ENCODE measurements at places on chromosomes 3 and 15.

DNA sequence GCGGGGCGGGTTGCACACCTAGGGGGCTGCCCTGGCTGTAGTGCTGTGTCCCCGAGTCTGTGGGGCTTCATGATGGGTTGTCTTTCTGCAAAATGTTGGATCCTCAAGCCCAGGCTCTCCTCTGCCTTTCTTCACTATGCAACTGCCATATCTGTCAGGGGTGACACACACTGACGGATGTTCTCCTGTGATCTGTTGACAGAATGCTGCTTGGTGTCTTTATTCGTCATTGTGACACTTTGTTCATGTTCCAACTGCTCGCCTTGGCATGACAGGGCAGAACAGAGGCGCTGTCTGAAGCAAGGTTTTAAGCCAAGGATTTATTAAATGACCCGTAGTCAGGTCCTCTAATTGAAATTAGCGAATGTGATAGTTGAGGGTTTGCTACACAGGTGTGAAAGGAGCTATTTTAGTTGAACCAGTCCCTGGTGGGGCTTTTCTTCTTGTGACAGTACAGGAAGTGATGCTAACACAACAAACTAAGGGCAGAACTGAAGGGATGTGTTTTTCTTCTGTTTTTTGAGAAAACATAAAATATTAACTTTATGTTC, 173.4 kb downstream of the MCTP2 start:
- no peak for DNase-seq

- DNase-seq = no peak
Observed at GRCh38 chr15:66040211-66040892, 171.1 kb downstream of the RAB11A start.

GRCh38 chr3:66377800-66378199, 123.0 kb downstream of the LRIG1 start:
- no peak for DNase-seq

- no peak for DNase-seq
Observed at GRCh38 chr3:102761766-102762165, 327.0 kb downstream of the ZPLD1 start.

DNA sequence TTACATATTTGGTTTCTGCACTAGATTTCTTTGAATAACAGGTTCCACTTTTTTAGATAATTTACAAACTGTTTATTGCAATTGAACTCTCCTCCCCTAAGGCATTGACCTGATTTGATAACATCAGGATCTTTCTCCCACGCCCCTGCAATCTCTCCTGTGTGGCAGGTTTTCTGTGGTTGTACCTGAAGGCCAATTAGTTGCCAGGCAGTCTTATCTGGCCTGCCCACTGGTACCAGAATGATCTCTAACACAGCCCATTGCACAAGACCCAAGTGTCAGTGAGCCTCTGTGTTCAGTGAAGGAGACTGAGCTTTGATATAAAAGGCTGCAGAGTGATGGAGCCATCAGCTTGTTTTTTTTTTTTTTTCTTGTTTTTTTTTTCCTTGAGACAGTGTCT, 3.3 kb downstream of the ACAD9 start:
- DNase-seq = no peak

- no peak for DNase-seq
Observed at GRCh38 chr15:41578736-41579383, 19.8 kb downstream of the TYRO3 start.

DNA sequence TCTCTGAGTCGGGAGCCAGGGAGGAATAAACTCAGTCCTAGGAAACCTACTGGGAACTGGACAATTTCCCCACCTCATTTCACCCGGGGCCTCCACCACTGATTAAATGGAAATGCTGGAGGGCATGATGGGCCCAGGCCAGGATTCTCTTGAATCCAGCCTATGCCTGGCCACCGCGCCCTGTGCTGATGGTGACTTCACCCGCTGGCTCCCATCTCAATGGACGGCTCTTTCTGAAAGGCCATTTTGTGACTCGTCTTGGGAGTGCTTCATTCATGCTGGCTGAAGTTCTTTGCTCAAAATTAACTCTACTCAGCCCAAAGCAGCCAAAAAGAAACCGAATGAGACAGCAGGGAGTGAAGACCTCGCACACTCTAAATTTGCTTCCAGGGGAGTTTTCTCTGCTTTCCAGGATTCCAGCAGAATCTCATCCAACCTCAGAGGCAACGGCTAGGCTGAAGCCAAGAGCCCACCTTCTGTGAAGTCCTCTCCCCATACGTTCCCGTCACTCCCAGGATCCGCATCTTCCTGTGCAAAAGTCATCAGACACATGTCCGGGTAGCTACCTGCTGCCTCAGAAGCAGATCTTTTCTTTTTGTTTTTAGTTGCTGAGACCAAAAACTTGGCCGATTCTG, 266.0 kb upstream of the ICE2 start:
- DNase-seq = no peak

DNA sequence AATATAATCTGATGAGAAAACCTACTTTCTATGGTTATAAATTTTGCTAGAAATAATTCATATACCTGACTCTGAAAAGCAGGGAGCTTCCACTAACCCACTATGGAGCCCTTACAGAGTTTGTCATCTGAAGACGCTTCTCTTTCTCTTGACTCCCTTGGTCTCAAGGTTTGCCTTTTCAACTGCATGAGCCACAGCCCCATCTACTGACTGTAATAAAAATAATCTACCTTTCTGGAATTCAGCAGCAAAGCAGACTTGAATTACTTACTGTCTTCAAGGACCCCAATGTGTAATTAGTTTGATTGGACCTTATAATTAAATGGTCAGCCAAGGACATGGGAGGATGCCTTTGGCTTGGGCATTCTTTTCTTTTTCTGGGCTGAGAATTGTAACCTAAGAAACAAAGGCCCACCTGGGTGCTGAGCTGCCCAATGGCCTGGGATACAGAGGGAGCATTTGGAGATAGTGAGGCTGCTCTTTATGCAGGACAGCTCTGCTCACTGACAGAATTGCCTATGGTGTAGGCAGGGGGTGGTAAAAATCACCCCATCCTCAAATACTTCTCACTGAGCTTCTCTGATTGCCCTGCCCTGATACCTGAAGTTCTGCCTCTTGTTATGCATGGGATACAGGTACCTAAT, 178.6 kb upstream of the TRIM42 start:
- no peak for DNase-seq
